ENCODE measurements at places on chromosomes 12 and 14. TPM values are rescaled to one million over a fixed set of nuclear protein-coding genes. Genes with fewer than 3 reads are reported as not detected.
A peak's percentile ranks its signal among the peaks of the same experiment; 100 is the strongest.

Gene TMEM132D
- not detected for total RNA-seq

GRCh38 chr14:71119075-71119474 lies 211.8 kb downstream of the PCNX1 start:
- DNase-seq, result peak; percentile 38

GRCh38 chr14:69696633-69697557 lies 70.0 kb upstream of the SRSF5 start:
- no peak for DNase-seq

Gene TMEM30B
- total RNA-seq, result 3.8 TPM

DNA sequence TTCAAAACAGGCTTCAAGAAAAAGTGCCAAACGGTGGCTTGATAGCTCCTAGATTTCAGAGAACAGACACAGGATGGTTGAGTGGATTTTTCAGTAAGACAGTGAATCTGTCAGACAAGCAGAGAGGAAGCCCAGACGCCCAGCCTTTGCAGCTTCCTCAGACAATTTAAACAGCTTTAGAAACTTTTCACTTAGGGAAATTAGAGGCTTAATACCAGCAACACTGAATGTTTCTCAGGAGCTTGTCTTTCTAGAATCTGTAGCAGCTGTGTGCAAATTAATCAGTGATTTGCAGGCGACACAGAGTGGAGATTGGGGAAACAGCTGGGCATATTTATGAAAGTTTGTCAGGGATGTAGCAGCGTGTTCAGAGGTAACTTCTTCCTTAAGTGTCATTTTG lies 362.1 kb downstream of the GALC start:
- no peak for DNase-seq

DNA sequence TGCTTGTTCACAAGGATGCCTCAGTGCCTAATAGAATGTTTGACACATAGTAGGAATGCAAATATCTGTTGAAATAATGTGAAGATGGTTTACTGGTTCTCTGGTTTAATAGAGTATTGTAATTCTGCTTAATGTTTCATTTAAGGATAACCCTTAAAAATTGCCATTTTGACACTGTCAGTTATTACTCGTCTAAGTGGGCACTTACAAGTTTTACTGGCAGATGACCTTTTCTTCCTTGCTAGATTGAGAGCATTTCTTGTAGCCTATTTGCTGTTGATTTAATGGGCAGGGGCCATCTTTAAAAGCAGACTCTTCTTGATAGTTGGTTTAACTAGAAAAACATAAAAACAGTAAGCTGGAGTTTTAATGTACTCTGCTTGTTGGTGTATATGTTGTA lies 1.9 kb downstream of the TMEM263 start:
- peak; percentile 13 for DNase-seq

- no peak for DNase-seq
These were observed 18.7 kb downstream of the HVCN1 start for GRCh38 chr12:110670161-110670701.

Gene PZP
- total RNA-seq, result not detected

GRCh38 chr12:114688256-114688845 lies 4.4 kb upstream of the TBX3 start:
- no peak for DNase-seq

DNA sequence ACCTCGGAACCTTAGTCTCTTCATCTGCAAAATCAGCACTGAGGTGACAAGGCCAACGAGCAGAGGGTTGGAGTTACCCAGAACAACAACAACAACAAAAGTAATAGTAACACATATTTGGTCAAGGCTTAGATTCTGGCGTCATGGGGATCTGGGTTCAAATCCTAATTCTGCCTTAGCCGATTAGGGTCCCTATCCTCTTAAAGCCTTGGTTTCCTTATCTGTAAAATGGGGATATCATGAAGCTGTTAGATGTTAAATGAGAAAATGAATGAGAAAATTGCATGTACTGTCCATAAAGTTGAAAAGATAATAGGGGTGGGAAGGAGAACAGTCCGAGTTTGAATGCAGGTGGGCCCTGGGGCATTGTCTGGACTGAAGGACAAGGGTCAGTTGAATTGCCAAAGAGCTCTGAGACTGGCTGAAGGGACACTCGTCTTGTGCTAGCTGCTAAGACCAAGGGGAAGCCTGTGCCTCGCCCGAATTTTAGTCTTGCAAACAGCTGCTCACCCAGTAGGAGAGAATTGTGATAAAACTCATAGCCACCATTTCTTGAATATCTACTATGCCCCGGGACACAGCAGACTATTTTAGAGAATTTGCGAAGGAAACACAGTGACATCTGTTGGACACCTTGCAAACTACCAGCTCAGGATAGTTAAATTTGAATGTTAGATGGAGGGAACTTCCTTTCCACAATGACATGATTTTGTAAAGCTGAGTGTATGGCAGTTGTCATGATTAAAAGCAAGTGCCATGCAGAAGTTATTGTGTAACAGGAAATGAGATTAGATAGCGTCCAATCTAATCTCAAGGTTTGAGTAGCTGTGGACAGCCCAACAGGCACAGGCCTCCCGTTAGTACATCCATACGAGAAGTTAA lies 6.8 kb upstream of the HNF1A start:
- DNase-seq, result peak; percentile 78

- DNase-seq, result peak; percentile 28
These were observed 1.4 kb downstream of the APAF1 start for GRCh38 chr12:98646294-98647090.

- peak; percentile 64 for DNase-seq
These were observed 23.8 kb upstream of the PHC1 start for GRCh38 chr12:8890313-8891085.

DNA sequence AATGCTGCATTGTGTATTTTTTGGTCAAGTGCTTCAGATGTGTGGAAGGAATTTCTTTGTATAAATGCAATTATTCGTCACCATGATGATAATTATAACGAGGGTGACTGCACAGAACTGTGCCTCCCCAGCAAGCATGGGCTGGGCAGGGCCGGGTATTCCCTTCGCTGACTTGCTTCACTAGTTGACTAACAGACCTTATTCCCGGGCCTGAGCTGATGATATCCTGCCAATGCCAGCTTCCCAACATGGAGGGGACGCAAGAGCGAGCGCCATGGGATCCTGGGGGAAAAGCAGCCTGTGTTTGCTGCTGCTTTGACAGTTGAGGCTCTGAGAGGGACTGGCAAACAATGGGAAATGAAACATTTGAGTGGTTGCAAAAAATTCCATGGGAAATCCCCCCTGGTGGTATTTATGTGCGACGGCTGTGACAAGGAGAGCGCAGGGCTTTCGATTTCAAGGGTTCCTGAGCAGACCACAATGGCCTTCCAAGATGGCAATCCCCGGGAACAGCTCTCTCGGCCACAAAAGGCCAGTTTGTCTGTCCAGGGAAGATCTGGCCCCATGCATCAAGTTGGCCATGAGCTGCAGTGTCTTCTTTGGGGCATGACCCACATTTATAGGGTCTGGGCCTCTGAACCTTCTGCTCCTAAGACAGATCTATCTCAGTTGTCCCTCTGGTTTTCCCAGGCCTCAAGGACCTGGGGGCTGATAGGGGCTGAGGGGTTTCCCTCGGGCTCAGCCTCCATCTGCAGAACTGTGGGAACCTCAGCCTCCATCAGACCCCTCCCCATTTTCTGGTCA lies 21.9 kb upstream of the MAP1LC3B2 start:
- DNase-seq, result no peak

- DNase-seq, result no peak
These were observed 3.8 kb downstream of the TAS2R20 start for GRCh38 chr12:10994307-10994706.

DNA sequence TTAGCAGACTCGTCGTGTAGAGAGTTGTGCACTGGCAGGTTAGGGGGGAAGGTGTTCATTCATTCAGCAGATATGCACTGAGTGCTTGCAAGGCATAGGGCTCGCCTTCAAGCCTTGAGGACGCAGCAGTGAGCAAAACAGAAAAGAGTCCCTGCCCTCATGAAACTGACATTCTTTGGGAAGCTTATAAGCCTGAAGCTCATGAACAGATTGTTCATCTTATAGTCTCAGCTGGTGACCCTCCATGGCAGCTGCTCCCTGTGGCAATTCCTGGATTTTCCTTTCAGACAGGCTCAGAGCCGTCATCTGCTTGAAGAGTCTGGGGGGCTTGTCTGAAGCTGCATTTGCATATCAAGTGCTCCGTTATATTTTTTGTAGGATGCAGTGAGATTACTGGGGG lies 148.4 kb downstream of the PRKCH start:
- no peak for DNase-seq

Gene METTL1
- total RNA-seq, result 10.5 TPM

Gene GZMH
- total RNA-seq, result not detected

Gene WDR20
- total RNA-seq, result 12.9 TPM

DNA sequence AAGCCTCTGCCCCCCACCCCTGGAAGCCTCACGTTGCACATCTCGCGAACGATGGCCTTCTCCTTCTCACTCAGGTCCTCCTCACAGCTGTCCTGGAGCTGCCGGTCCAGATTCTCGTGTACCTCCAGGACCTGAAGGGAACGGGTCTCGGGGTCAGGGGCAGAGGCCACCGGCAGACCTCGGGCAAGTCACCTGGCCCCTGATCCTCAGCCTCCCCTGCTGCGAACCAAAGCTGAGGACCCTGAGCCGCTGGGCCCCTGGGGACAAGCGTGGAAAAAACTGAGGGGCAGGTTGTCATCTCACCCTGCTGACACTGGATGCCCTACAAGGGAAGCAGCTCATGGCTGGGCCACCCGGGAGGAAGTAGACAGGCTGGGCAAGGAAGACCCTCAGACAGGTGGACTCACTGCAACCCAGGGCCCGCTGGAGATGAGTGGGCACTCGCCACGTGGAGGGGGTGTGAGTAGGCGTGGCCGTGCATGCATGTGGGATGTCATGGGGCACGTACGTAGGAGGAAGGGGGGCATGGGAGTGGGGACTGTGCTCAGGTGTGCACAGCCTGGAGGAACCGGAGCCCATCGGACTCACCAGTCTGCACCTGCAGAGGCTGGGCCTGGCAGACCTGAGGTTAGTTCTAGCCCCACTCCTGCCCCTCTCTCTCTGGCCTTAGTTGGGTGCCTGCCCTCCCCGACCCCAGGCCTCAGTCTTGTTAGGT lies 35.1 kb downstream of the CCNK start:
- no peak for DNase-seq

Gene FAM161B
- total RNA-seq, result 3.1 TPM

- DNase-seq, result no peak
These were observed 66.1 kb downstream of the PDZRN4 start for GRCh38 chr12:41254004-41254914.

DNA sequence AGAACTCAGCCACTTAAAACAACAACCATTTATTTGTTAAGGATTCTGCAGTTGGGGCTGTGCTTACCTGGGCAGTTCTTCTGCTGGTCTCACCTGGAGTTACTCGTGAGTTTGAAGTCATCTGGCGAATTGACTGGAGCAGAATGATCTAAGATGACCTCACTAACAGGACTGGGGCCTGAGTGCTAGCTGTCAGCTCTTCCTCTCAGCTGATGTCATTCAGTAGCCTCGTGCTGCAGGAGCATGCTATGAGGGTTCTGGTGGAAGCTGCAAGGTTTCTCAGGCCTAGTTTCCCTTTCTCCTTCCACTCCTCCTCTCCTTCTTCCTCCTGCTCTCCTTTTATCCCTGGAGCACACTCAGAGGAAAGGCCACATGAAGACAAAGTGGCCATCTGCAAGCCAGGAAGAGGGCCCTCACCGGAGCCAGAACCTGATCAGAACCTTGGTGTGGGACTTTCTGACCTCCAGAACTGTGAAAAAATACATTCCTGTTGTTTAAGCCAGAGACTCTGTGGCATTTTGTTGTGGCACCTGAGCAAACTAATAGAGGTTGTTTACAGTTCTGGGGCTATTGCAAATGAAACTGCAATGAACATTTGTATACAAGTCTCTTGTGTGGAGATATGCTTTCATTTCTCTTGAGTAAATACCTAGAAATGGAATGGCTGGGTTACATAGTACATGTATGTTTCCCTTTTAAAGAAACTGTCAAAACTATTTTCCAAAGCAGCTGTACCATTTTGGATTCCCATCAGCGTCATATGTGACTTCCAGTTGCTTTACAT lies 21.9 kb upstream of the MAP3K9 start:
- no peak for DNase-seq

DNA sequence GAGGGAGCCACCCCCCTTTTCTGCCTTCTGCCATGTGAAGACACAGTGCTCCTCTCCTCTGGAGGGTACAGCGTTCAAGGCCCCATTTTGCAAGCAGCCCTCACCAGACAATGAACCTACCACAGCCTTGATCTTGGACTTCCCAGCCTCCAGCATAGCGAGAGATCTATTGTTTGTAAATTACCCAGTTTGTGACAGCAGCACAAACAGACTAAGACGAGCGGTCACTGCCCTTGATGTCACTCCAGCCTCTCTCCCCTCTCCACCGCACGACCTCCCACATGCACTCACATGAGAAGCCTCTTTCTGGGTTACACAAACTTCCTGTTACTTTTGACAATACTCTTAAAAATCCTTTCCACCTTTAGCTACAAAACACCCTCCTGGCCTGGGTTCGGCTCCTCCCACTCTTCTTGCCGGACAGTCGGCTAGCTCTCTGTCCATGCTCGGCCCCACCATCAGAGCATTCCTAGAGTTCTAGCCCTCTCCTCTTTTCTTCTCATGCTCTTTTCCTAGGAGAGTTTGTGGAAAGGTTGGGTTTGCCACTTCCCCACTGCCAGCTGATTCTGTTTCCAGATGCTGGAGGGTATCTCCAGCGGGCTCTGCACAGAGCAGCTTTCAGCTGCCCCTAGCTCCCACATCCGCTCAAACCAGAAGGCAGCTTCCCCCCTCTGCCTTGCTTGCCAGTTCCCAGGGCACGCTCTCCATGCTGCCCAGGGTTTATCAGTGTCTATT lies 124.3 kb downstream of the FOXN3 start:
- DNase-seq, result no peak

DNA sequence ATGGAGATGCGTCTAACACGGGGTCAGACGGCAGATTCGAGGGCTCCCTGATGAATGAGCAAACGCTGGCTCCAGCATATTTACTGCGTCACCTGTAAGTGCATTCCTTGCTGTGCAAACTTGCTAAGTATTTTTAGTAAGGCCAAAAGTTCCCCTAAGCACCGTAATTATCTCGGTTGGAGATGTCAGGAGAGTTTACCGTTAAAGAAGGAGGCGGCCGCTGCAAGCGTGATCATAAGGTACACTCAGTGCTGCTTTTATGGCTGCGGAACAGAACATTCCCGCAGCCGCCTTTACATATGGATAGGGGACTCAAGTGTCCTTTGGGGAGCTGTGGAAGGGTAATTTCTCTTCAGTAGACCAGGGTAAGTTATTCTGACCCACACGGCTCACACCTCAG lies 175.6 kb downstream of the GLT1D1 start:
- no peak for DNase-seq

GRCh38 chr12:57874166-57875108 lies 27.9 kb upstream of the CTDSP2 start:
- DNase-seq, result no peak

Gene PLCZ1
- total RNA-seq, result 0.18 TPM
